Bronchial epithelial cell (primary cell): ENCODE measurements at places on chromosomes 12 and 14.

DNA sequence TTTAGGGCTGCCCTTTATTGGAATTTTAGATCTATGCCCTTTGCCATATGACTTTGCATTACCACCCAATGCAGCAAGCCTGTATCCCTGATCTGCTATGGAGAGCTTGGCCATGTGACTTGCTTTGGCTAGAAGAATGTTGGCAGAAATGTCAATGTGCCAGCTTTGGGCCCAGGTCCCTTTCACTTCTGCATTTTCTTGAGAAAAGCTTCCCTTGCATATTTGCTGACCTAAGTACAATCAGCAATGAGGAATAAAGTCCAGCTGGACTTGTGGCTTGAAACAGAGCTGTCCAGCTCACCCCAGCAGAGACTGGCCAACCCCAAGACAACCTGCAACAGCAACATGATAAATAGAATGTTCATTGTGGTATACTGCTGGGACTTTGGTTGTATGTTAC lies 135.9 kb downstream of the PAH start:
- no peak for DNase-seq

- DNase-seq = no peak
Observed at GRCh38 chr14:52235866-52236510, 31.5 kb upstream of the PTGDR start.

- DNase-seq = peak; percentile 89
Observed at GRCh38 chr14:61662437-61663311, 32.6 kb upstream of the HIF1A start.

DNA sequence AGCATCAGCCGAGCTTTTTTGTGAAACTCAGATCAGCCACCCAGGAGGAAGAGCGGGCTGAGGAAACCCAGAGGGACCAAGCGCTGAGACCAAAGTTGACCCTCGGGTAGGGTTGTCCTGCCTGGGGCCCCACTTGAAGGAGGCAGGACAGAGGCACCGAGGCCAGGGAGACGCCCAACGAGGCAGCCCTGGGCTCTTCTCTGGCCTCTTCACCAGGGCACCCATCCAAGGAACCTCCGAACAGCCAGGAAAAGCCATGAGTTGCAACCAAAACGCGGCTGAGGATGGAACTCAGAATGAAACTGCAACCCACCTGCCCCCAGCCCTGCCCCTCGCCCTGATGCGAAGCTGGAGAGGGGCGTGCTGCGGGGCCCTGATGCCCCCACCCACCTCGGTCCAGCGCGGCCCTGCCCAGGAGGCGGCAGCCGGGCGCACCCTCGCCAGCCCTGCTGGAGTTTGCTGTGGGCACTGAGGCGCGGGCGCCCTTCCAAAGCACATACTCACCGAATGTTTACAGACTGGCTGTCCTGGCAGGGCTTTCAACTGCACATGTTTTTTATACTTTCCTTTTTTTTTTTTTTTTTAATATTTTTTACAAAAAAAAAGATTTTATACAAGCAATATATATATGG lies 41.9 kb downstream of the JDP2 start:
- DNase-seq = no peak

- peak; percentile 49 for DNase-seq
Observed at GRCh38 chr14:76050797-76051392, 65.3 kb downstream of the IFT43 start.

- no peak for DNase-seq
Observed at GRCh38 chr14:76497550-76498462, 121.9 kb downstream of the ESRRB start.

GRCh38 chr12:3155702-3156370 lies 78.7 kb downstream of the TSPAN9 start:
- no peak for DNase-seq

DNA sequence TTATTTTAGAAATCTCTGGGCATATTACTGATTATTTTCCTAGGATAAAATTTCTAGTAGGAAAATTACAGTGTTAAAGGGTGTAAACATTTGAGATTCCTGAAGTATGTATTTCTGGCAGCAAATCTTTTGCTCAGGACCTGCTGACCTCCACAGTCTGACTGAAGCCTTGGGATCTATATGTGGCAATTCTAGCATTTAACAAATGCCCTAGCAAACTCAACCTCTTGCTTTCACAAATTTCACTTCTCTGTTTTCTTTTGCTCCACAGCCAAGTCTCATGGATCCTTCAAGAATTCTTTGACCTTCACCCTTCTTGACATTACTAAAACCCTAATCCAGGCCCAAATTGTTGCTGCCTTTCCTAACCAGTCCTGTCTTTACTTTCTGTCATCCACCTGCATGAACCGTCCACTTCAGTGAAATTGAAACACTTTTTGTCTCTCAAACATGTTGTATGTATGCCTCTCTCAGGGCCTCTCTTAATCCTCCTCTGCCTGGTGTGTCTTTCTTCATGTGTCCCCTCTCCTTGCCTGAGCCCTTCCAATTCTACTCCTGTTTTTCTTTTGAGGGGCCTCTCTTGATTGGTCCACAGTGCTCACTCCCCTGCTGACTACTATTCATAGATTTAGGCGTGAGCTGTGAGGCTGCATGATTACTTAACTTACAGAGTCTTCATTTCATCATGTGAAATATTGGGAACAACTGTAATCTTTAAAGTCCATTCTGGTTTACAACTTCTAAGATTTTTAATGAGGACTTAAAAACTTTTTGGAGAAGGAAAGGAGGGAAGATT lies 5.1 kb upstream of the DYRK4 start:
- DNase-seq = no peak

- no peak for DNase-seq
Observed at GRCh38 chr12:115320967-115321366, 637.0 kb upstream of the TBX3 start.

- DNase-seq = no peak
Observed at GRCh38 chr14:62934439-62934838, 110.8 kb downstream of the KCNH5 start.

GRCh38 chr12:124754949-124755800 lies 108.5 kb downstream of the SCARB1 start:
- no peak for DNase-seq

GRCh38 chr12:79174626-79175025 lies 310.1 kb downstream of the SYT1 start:
- peak; percentile 58 for DNase-seq

- peak; percentile 93 for DNase-seq
Observed at GRCh38 chr12:30416631-30417030, 279.0 kb downstream of the IPO8 start.

GRCh38 chr12:47102845-47103651 lies 23.3 kb upstream of the AMIGO2 start:
- no peak for DNase-seq

DNA sequence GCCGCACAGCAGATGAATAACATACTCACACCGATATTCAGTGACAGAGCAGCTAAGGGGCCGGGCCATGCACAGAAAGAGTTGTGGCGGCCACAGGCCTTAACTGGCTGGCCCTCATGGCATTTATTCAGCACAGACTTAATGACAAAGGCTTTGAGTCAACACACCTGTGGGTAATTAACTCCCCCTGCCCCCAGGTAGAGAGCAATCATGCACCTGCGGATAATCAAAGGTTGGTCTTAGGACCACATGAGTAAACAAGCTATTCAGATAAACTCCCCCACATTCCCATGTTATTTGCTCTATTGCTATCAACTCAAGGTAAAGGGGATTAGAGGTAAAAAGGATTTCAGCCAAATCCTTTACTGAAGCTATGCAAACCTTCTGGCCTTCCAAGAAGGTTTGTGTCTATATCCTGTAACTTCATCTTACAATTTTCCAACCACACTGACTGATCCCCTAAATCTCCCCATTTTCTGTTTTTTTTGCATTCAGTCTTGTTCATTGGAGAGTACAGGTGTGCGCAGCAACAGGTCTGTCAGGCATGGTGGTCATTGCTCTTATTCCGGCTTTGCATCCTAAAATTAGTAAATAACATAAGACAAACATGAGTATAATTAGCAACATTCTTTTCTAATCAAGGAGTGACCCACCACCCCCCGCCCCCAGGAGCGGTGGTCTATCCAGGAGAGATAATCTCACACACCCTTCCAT lies 16.9 kb upstream of the BLTP3B start:
- DNase-seq = no peak

DNA sequence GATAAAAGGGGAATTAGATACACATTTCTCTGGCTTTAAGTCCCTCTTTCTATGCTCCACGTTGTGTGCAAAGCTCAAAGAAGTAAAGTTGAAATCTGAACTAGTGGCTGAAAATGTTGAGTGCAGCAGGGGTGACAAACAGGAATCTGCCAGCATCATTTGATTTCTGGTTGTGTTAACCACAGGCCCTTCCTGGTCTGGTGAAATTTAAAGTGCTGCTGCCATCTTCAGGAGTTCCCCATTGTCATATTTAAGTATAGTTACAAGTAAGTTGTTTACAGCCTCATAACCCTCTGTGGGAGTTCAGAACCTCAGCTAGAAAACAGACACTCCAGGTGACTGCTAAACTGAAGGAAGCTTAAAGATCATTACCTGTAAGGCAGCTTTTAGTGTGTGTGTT lies 90.9 kb upstream of the CCDC196 start:
- DNase-seq = peak; percentile 40

GRCh38 chr14:63164108-63164683 lies 40.0 kb upstream of the RHOJ start:
- no peak for DNase-seq
